Suprapubic skin (tissue), 4 donors: ENCODE measurements at places on chromosomes 16 and 17.

DNA sequence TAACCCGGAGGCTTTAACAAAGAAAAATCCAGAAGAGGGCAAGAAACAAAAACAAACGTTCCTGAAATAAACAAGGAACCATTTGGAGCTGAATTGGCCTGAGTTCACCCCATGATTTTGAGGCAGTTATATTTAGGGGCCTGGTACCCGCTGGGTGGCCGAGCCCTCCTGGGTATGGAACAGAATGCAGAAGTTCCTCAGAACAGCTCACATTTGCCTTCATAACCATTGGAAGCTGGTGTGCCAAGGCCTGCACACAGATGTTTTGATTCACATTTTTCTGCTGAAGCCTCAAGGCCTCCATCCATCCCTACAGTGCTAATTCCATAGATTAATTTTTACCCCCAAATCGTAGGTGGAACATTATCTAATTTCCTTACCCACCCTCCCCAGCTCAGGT, 3.3 kb upstream of the ZFHX3 start:
- no peak for DNase-seq

GRCh38 chr16:63481060-63481459, 1444.8 kb upstream of the CDH8 start:
- DNase-seq, result no peak

DNA sequence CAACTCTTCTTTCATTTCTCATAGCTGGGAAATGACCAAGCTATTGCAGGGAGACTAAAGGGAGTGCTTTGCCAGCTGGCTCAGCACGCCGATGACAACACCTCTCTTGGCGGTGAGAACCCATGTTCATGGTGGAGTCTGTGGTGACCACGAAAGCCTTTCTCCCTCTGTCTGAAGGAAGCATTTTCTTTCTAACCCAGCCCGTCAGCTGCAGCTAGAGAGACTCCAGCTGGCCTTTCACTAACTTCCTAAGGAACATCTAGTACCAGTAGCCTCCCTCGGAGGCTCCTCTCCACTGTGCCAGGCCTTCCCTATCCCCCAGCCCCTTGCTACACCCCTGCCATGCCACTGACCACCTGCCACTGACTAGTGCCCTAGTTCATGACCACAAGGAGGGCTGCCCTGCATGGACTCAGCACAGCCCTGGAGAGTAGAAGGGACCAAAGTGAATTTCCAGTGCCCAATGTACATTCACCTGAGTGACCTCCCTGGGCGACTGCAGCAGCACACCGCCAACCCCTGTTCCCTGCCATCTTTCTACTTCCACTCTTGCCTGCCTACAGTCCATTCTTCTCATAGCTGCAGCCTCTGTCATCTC, 81.3 kb downstream of the CBLN1 start:
- no peak for DNase-seq

DNA sequence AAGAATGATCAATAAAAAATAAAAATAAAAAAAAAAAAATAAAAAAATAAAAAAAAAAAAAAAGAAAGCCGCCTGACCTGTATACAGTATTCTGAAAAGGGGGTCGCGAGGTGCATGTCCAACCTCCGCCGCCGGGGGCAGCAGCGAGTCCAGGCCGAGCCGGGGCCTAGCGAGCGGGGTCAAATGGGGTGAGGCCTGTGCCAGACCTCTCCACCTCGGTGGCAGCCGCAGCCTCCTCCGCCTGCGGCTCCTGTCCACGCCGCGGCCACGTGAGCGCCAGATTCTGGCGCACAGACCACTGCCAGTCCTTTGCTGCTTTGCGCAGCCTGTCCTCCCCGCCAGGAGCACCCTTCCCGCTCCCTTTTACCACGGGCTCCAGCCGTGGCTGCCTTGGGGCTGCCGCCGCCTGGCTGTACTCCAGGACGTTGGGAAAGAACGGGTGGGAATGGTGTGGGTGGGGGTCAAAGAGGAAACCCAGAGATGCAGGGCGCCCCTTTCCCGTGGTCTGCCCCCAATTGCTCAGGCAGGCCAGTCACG, 2.4 kb upstream of the BCKDK start:
- DNase-seq, result peak; percentile 92

DNA sequence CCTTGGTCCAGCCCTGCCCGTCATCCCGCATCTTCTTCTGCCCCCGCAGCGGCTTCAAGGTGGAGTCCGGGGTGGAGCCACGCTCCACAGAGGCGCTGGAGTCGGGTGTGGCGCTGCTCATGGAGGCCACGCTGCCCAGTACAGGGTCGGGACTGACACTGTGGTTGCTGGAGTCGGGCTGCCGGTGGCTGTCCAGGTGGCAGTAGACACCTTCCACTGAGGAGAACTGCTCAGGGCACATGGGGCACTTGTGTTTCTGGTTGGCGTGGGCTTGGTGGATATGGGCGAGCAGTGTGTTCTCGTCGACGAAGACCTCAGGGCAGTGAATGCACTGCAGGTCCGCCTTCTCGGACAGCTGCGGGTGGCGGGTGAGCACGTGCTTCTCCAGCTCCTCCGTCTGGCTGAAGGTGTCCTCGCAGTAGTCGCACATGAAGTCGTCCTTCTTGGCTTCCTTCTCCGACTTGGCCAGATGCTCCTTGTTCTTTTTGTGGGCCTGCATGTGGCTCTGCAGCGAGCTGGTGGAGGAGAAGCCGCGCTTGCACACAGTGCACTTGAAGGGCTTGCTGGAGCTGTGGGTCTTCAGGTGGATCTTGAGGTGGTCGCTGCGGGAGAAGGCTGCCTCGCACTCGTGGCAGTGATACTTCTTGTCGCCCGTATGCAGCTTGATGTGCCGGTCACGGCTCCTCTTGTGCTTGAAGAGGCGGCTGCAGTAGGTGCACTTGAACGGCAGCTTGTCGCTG, 217.8 kb downstream of the ZNF423 start:
- no peak for DNase-seq

DNA sequence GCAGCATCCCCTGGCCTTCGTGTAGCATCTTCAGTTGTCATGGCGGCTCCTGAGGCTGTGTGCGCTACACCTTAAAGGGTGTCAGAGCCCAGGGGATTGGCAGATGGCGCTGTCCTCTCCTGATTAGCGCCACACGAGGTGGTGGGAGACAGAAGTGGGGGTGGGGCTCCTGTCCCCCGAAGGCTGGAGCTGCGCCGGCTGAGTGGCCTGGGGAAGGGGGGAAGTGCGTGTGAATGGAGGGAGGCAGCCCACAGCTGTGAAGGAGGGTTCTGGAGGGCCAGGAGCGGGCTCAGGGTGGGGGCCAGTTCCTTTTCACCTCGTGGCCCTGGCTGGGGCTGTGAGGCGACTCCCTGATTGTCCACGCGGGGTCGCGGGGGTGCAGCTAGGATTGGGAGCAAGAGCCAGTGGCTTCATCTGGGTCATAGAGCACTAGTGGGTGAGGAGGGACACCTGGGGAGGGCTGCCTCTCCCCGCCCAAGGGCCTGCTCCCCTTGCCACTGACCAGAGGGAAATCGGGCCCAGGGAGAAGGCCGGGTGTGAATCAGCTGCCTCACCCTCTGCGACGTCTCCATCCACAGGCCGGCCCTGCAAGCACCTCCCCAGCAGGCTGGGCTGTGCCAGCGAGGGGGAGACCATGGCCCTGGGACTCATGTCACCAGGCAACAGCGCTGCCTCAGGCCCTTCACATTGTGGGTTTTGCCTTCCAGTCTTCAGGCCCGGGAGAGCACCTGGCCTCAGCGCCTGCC, 14.1 kb downstream of the BAHCC1 start:
- DNase-seq, result no peak

DNA sequence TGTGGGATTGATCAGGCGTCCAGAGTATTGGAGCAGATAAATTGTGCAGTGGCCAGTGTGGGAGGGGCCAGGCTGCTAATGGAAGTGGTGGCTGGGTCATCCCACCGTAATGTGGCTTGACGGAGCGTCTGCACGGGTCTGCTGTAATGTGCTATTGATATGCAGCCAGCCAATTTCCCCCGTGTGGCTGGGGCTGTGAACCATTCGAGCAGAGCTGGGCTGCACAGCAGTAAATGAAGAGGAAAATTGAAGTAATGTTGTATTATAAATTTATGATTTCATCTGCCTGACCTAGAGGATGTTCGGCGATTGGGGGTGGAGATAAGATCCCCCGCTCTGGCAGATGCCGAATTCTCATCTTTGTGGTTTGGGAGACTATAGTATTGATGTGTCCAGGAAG, 121.5 kb downstream of the CCDC182 start:
- DNase-seq, result peak; percentile 43

DNA sequence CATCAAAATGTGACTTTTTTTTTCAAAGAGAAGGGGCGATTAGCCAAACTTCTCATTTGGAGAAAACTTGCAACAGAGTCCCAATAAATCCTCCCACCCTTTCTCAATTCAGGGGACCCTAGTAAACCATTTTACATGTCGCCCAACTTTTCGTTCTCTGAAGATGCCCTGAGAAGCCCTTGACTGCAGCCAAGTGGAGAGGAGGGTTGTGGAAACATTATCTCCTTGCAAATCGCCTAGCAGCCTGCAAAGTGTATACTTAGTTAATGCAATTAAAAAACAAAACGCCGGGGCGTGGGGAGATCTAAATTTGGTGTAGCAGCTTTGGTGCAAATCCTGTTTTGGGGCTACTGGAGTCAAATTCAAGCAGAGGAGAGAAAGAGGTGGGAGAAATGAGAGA, 1.2 kb upstream of the SHISA9 start:
- DNase-seq, result no peak

GRCh38 chr17:624341-624860, 90.2 kb downstream of the VPS53 start:
- no peak for DNase-seq

GRCh38 chr17:75878174-75878998, at the start of gene TRIM47:
Gene TRIM47 (minus strand): TSS chr17:75878581. CDS start chr17:75878548, 33 bp downstream.
- DNase-seq, result no peak

GRCh38 chr17:8284126-8284525, 4.3 kb upstream of the RANGRF start:
- DNase-seq, result no peak

DNA sequence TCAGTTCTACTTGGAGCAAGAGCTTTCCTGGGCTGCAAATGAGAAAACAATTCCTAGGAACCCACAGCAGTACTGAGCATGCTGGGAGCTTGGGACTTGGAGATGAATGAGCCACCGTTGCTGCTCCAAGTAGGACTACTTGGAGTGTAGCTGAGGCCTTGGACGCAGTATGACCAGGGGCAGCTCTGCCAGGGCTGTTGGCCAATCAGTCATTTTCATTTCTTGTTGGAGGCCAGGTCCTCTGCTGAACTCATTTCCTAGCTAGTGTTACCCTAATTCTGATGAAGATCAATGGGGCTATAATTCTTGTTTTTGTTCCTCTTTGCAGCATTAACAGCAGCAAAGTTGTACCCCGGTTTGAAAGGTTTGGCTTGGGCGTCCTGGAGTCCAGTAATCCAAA, 8.0 kb upstream of the LGALS9 start:
- DNase-seq, result no peak

DNA sequence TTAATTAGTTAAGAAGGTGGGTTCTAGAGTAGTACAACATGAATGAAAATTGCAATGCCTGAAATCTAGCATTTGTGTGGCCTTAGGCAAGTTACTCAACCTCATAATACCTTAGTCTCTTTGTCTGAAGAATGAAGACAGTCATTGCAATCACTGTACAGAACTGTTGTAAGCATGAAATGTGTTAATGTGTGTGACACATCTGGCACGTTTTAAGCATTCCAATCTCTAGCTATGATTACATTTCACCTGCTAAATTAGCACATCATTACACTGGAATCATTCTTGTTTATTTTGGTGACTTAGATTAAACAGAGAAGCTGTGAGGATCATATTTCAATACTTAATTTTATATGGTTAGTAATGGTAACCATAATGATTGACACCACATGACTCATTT, 629.7 kb upstream of the KIF2B start:
- DNase-seq, result no peak

GRCh38 chr17:67532326-67532871, 155.3 kb downstream of the PITPNC1 start:
- DNase-seq, result no peak

DNA sequence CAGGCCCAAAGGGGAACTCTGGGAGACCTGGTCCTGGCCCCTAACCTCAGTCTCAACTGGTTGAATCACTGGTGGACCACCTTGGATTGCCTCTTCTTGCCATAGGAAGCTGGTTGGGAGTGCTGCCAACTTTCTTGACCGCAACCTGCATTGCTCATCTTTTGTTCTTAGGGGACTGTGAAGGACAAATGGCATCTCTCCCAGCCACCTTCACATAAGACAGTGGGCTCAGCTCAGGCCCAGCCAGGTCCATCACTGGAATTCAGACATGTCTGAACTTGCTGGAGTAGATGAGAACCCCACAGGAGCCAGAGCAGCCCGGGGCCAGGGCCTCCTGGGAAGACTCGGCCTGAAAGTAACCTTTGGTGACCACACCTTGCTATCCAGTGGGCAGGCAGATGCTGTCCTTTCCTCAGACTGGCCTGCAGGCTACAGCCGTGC, 18.8 kb downstream of the ADORA2B start:
- no peak for DNase-seq

GRCh38 chr17:45371414-45372324, 54.8 kb upstream of the MAP3K14 start:
- peak; percentile 89 for DNase-seq

DNA sequence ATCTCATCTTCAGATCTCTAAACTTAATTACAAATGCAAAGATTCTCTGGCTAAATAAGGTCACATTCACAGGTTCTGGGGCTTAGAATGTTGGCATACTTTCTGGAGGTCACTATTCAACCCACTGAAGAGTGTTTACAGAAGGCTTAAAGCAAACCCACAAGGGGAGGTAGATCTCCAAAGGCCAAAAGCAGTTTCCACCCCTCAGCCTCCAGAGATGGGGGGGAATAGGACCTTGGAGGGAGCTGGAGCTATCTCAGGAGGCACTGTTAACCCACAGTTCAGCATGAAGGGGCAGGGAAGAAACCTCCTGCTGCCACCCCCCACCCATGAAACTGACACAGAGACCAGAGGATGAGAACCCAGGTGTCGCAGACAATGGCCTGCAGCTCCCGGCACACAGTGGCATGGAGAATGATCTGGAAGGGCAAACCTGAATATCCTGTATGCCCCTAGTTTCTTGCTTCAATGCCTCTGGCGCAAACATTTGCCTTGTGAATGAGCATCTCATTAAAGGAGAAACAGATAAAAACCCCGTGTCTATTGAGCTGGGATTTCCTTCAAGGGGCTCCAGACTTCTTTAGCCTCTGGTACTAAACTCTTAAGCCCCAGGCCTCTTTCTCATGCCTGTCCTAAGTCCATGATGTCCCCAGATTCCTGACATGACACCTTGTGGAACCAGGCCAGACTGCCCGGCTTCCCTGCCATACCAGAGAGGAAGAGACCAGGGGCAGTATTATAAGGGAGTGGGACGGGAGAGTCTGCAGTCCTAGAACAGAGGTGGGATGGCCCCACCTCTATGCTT, 103.1 kb upstream of the CDH5 start:
- peak; percentile 40 for DNase-seq

GRCh38 chr16:10493276-10493675, 87.1 kb downstream of the EMP2 start:
- no peak for DNase-seq

- DNase-seq, result no peak
Observed at GRCh38 chr17:27771586-27771985, 28.7 kb downstream of the NOS2 start.
